Stromal cell of bone marrow (primary cell): ENCODE measurements at places on chromosomes 2 and 18.
A peak's percentile ranks its signal among the peaks of the same experiment; 100 is the strongest.

DNA sequence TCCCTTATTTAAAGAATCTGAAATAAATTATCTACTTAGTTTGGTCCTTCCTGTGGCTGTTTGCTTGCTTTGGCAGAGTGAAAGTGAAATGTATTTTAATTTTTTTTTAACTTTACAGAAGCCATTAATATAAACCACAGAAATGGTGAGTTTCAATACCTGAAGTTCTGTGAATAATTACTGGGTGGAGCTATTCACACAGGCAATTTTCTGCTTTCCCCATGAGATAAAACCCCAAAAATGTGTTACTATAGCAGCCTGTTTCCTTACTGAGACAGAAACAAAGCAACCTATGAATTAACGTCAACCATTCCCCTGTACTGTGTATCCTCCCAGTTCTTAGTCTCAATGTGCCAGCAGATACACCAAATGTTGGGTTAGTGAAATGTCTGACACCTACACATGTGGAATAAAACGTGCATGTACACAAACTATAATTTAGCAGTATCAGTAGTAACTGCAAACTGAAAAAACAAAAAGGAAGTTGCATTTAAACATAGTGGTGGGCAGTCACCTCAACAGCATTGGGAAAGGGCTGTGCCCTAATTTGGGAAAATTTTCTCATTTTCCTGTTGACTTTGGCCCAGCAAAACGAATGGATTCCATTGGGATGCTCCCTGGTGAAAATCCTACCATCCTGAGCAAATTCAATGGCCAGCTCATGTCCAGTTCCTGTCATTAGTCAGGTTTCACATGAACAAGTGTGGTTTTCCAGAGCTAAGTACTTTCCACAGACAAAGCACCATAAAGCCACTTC lies 73.1 kb upstream of the RMDN2 start:
- no peak for DNase-seq

GRCh38 chr18:79438898-79439627 lies 43.3 kb downstream of the NFATC1 start:
- DNase-seq, result no peak

DNA sequence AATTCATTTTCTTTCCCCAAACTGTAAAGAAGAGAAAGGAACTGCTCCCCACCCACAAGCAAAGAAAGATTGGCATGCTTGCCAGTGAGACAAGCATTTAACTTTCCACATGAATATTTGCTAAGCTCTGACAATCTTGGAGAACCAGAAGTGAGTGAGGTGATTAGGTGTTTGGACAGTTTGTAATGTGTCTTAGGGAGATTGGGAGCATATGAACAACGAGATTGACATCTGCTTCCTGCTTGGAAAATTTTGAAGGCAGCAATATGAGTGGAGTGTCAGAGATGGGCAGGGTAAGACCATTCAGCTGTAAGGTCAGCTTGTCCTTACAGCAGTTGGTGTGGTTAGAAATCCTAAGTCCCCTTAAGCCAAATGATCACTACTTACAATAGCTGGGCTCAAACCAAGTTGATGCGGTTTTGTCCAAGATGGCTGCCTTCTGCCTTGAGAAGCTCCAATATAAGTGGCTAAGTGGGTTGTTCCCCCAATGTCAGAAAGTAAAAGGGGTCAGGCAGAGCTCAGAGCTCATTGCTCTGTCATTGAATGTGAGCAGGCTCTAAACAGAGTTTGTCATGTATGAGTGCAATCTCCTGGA lies 36.0 kb upstream of the GALNT5 start:
- no peak for DNase-seq

- no peak for DNase-seq
Measured at GRCh38 chr18:29305516-29305915, 1128.6 kb upstream of the CDH2 start.

DNA sequence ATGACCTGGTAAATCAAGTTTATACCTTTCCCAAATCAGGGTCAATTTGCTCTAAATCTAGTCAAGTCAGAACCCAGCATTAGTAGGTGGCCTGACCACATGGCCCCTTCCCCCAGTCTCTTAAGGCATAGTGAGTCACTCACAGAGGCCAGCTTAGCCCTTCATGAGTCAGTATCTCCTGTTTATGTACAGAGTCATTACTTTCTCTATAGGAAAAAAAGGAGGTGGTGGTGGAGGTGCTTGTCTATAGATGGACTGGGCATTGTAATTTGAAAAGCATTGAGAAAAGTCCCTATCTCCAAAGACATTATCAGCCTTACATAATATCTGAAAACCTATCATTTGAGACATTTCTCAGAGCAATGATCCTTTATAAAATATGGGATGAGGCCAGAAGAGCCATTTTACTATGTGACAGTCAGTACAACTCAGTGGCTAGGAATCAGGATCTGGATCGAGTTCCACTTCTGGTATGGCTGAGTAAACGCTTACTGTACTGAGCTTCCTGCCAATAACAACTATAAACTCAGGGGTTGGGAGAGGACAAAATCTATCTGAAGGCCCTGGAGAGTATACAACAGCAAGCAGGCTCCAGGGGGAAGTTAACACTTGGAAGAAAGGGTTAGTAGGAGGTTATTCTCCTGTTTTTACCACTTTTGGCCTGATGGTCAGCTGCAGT lies 22.5 kb upstream of the SIGLEC15 start:
- peak; percentile 99 for DNase-seq

GRCh38 chr2:217938036-217938435 lies 64.8 kb downstream of the TNS1 start:
- DNase-seq, result no peak

DNA sequence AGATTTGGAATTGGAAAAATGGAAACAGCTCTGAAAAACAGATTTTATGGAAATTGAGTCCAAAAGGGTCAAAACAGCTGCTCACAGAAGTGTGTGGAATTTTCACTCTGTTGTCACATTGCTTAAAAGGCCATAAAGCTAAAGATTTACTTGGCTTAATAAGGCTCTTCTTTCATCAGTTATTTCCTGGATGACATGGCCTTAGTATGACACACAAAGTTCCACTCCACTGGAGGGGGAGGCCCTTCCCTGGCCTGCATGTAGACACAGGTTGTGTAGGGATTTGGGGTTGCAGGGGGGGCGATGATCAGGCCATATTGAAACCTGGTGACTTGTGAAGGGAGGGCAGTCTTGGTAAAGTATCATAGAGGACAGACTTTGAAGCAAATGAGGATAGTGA lies 34.0 kb downstream of the TMEM185B start:
- DNase-seq, result no peak
